ENCODE measurements at places on chromosomes 7 and 10.

- no peak for DNase-seq
Measured at GRCh38 chr7:14073988-14074387, 84.5 kb upstream of the ETV1 start.

DNA sequence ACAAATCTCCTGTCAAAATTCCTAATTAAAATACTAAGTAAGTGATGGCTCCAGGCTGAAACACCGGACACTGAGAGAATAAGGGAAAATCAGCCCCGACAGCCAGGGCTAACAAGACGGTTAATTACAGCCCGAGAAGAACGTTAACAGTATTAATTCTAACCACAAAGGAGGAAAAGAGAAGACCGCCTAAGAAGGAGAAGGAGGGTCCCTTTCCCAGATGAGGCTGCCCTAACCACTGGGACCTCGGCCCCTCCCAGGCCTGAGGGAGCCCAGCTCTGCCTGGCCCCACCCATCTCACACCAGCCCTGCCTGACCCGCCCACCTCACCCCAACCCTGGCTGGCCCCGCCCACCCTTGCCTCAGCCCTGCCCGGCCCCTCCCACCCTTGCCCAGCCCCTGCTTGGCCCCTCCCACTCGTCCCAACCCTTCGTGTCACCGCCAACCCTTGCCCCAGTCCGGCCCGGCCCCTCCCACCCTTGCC lies 51.3 kb downstream of the PWWP2B start:
- DNase-seq, result no peak

DNA sequence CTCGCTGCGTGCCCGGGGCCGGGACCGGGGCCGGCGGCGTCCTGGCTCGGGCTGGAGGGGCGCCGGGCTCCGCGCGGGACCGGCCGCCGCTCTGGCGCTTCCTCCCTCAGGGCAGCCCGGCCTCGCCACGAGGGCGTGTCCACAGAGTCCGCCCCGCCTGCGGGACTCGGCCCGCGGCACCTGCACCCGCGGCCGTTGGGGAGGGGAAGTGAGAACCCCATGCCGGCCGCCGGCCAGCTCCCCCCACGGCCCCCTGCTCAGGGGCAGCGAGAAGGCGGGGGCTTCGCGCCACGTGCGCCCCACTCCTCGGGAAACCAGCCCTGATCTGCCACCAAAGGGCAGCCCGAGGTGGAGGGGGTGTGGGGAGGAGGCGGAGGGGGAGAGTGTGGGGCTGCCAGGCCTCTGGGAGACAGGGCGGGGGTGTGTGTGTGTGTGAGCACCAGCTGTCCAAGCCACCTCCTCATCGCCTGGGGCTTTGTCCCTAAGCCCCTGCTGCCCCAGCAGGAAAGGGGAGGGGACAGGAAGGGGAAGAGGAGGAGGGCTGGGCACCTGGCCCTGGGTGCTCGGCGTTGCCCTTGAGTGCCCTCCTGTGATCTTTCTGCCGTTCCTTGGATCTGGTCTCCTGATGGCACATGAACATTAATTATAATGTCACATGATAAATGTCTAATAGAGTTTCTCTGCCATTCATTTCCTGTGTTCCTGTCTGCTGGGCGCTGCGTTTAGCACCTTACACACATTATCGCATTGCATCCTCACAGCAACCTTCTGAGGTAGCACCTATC lies at the start of gene PIK3AP1:
TSS of gene PIK3AP1 (minus strand) at position 93 of the 785 bp plus-strand sequence. CDS start 120 bp downstream, outside the sequence.
- no peak for DNase-seq

DNA sequence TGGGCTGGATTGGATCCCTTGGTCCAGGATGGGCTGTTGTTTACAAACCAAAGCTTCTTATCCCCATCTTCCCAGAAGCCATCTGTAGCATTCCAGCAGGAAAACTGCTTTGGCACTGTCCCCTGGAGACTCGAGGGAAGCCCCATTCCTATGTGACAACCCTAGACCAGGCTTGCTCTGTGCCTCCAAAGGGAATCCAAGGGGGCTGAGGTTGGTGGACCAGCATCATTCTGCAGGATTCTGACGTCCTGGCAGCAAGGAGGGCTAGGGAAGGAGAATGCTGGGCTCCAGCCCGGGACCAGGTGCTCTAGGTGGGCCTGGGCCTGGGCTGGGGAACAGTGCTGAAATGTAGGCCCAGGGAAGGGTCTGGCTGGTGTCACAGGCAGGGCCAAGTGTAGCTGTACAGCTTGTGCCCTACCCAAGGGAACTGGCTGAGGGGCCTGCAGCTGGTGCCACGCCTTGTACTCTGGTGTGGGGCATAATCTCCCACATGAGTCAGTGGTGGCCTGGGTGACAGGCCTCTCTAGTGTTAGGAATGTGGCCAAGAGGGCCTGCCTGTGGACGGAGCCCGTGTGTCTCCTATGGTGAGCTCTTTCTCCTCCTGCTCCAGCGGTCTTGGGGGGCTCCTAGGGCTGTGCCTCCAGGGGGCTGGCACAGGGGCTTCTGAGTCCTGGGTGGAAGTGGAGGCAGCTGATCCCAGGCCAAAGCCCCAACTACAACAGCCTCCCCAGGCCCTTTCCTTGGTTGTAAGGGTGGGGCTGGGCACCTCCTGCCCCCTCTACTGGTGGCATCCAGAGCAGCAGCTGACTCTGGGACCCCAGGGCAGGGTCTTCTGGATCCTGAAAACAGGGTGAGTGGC lies 25.2 kb downstream of the TRIM8 start:
- no peak for DNase-seq

GRCh38 chr7:107111196-107111595 lies 57.6 kb upstream of the HBP1 start:
- DNase-seq, result no peak

DNA sequence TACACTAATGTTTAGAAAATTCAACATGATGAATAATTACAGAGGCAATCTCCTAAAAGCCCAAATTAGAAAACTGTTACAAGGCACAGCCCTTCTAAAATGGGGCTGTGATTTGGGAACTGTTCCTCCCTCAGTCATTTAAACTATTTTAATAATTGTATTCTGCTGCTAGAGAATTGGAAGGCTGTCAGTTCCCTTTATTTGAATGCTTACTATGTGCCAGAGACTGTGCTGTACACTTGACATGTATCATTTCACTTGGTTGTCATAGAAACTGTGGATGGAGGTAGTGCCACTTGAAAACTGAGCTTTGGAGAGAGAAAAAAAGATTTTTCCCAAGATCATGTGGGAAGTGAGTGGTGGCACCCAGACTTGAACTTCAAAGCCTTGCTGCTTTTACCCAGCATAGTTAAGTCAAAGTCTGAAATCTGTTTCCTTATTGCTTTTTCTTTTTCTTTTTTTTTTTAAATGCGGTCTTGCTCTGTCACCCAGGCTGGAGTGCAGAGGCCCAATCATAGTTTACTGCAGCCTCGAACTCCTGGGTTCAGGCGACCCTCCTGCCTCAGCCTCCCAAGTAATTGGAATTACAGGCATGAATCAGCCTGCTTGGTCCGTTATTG lies 23.6 kb downstream of the UBE2D1 start:
- no peak for DNase-seq

GRCh38 chr7:1558181-1558811 lies 2.3 kb upstream of the TMEM184A start:
- no peak for DNase-seq

DNA sequence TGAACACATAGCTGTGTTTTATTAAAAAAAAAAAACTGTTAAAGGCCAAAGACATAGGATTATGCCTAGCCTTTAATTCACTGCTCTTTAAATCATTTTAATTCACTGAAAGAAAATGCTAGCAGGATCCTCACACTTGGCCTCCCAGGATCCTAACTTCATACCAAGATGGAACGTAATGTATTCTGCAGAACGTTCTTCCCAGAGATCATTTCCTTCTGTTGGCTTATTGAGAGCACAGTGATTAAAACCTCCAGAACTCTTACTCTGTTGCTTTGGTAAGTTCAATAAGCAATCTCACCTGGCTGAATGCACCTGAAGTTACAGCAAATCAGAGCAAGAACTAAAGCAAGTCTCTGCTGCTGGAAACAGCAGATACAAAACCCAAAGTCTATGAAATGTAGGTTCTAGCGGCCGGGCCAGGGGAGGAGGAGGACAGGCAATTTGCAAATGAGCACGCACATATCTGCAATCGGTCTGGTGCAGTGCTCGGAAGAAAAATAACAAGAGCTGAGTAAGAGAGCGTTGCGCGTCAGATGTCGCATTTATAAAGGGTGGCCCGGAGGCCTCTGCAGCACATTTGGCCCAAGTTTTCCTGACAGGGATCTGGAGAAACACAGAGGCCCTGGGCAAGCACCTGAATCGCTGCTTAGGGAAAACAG lies 193.9 kb downstream of the FAM107B start:
- DNase-seq, result no peak

GRCh38 chr7:139049111-139049510 lies 13.3 kb upstream of the ZC3HAV1L start:
- DNase-seq, result no peak

DNA sequence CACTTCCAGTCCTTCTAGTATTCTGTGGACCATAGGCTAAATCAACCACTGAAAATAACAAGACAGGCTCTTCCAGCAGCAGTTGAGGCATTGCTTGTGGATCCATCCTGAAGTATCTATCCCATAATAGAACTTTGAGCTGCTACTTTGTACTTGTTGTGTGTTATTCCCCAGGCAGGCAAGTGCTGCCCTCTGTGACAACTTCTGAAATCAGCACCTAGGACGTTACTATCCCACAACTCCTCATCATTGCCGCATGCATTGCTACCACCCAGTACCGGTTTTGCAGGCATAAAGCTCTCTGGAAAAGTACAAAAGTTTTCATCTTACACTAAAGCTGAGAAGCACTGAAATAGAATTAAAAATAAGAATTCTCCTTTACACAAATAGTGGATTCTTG lies 145.3 kb downstream of the HTR7 start:
- DNase-seq, result no peak

DNA sequence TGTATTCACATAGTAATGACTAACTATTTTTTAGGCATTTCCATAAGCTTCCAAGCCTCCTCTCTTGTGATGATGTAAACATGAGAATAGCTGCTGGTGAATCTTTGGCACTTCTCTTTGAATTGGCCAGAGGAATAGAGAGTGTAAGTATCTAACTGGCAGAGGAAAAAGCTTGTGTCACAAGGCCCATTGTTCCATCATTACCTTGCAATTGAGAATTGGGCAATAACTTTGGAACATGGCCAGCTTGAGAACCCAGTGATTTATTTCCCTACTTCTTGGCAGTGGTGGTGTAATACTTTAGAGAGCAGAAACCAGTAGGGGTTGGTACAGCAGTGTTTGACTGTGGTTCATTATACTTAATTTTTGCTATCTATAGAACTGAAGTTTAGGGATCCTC lies 12.0 kb downstream of the IFRD1 start:
- DNase-seq, result no peak

GRCh38 chr7:111333010-111333409 lies 229.3 kb downstream of the IMMP2L start:
- DNase-seq, result no peak
